RWPE1 (cell line): ENCODE measurements at places on chromosomes 2 and 18.

GRCh38 chr2:145744541-145745386, 1224.8 kb upstream of the ZEB2 start:
- no peak for DNase-seq

DNA sequence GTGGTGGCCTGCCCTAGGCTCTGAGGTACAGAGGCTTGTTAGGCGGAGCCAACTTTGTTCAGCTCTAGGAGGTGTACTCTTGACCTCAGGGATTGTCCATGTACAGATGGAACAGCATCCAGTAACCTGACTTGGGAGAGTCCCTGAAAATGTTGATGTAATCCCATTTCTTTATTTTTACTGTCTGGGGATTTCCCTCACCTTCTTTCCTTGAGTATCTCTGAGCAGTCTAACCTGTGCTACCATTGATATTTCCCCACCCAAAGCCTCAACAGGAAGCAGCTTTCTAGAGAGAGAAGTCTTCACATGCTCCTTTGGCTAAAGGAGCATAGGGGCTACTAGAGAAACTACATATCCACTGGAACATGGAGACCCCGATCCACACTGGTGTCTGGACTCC, 10.4 kb downstream of the IL36A start:
- no peak for DNase-seq

- no peak for DNase-seq
Observed at GRCh38 chr2:239318790-239319661, 81.8 kb downstream of the HDAC4 start.

DNA sequence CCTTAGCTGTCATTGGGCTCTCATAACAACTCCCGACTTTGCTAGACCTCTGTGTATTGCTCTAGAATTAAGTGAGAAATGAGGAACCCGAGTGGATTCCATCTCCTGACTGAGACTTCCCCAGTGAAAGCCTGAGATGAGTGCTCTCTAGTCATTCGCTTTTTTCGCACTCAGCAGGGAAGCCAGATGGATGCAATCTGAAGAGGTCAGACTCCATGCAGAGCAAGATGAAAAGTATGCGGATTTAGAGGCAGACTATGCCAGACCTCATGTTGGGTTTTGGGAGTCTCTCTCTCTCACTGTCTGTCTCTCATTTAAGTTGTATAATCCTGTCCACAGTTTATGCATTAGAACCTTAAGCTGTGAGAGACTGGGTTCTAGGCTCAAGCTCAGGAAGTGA, 88.6 kb downstream of the SLC5A7 start:
- DNase-seq: no peak

GRCh38 chr2:154688373-154688772, 10.1 kb upstream of the KCNJ3 start:
- no peak for DNase-seq

GRCh38 chr18:38454764-38455469, 889.3 kb upstream of the CELF4 start:
- no peak for DNase-seq

DNA sequence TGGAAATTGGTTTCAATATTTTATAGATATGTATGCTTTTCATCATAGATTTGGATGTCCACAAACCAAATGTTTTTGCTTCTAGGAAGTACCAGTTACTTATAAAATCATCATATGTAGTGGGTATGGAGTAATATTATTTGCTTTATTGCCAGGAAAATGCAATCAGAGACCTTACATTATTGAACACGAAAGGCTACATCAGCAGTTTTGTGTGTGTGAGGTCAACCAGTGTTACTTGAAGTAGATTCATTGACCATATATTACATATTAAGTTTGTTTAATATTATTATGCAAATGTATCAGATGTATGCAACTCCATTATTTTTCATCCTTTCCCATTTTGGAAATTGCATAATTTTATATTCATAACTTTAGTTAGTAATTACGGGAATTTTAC, 219.1 kb upstream of the MMADHC start:
- DNase-seq: no peak

- no peak for DNase-seq
Observed at GRCh38 chr2:192407692-192408091, 213.0 kb upstream of the TMEFF2 start.

DNA sequence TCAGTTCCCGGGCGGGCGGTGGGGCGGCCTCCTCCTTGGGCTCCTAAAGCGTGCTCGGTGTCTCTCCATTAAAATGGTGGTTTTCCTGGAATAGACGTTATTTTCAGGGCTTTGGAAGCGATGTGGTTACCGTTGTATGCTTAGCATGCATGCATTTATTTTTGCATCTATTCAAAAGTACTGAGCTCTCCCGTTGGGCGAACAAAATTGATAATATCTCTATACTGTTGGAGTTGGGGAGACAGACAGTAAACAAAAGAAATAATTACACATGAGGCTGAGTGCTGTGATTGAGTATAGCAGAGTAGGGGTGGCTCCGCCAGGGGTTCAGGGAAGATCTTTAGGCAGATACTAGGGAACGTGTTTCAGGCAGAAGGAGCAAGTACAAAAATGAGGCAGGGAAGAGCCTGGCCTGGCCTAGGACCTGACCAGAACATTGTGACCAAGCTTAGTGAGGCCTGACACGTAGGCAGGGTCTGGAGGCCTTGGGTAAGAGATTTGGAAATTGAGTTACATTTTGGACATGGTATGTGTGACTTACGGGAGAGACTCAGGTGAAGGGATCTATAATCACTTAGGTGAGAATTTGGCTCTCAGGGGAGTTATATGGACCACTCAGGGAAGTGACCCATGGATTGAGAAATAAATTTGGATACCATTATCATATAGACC, 674 bp downstream of the NCAPH start:
- DNase-seq: no peak

DNA sequence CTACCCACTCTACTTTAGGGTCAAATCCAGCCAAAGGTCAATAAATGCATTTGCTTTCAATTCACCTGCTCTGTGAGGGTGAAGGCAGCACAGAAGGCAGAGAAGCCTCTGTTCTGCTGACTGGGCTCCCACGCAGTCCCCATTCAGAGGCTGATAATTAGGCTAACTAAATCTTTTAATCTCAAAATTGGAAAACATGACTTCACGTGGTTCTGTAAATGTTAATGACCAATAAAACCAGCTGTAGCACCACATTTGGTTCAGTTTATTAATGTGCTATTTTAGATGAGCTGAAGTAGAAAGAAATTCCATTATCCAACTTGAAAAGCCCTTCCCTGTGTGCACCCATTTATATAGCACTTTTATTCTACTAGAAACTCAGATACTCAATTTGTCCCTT, 310.6 kb downstream of the C1D start:
- DNase-seq: no peak

- DNase-seq: no peak
Observed at GRCh38 chr2:6676241-6676640, 189.5 kb downstream of the CMPK2 start.

- DNase-seq: no peak
Observed at GRCh38 chr2:21270708-21271122, 146.9 kb downstream of the TDRD15 start.

- no peak for DNase-seq
Observed at GRCh38 chr2:181578829-181579228, 78.1 kb downstream of the CERKL start.

DNA sequence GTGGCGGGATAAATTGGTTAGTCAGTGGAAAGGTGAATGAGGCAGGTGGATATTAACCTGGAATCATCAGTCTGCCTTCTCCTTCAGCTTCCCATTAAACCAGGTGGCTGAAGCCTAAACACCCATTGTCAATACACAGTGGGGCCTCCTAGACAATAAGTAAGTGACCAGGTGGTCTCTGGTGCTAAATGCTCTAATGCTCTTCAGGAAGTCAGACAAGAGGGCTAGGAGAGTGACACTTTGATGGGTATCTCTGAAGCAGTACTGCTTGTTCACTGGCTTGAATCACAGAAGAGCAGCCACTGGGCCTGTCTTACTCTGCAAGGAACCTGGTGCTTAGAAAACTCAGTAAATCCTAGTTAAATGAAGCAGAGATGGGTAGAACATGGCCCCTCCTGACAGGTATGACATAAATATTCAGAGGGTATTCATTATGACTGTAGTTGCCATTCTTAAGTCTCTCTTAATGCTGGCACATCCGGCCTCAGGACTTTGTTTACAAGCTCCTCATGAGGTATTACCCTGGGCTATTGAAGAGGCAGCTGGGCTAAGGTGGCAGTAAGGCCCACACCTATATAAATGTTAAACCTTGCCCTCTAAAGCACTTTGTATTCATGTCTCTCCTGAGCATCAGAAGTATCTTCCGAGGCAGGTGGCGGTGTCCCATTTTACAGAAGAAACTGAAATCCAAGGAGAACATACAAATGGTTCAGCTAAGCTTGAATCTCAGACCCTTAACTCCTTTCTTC, 104.9 kb downstream of the NCK2 start:
- DNase-seq: no peak

DNA sequence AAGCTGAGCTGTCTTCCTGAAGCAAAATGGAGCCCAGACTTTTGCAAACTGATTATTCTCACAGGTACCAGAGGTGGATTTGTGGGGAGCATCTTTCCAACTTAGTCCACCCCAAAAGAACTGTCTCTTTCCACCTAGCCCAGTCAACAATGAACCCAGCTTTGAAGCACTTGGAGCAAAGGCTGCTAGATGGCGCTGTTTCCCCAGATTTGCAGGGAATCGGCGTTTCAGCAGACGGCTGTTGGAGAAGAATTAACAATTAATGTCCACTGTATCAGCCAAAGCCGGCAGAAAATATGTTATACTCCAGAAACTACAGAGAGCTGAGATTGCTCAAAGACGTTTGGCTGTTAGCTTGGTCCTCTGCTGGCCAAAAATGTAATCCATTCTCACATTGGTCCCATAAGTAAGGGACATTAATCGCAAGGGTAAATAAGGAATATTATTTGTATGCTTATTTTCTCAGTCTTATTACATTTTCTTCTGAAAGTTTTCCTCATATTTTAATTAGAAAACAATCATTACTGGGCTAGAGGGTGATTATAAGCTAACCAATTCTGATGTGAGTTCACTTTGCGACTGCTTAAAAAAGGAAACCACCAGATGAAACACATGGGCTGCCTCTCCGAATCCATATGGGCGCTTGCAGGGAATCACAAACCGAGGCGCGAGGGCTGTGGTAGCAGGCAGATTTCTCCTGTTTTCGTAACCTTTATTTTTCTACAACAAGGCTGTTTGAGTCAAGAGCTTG, 423.8 kb upstream of the MEX3C start:
- DNase-seq: peak; percentile 33

DNA sequence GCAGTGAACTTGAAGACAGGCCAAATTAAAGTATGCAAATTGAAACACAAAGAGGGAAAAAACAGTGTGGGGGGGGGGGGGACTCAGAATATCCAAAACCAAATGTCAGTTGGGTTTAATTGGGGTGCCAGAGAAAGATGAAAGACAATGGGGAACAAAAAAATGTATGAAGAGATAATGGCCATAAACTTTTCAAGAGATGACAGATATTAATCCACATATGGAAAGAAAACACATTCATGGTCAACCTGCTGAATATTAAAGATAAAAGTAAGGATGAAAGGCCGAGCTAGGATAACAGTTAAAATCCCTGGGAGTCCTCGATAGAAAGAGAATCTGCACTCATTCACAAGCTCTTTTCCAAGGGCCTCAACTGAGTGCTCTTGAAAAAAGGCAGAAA, 26.6 kb downstream of the SMAD2 start:
- DNase-seq: no peak

GRCh38 chr2:174322746-174323145, 12.0 kb upstream of the SP9 start:
- no peak for DNase-seq

DNA sequence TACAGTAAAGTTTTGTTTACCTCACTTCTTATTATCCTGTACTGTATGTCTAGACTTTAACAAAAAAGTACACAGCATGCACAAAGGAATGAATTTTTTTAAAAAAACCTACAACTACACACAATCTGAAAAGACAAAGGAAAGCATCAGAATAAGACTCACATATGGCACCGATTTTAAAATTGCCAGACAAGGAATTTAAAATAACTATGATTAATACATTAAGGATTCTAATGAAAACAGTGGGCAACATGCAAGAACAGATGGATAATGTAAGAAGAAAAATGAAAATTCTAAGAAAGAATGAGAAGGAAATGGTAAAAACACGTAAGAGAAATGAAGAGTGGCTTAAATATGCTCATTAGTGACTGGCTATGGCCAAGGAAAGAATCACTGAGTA, 638.2 kb downstream of the FBXO15 start:
- DNase-seq: no peak

GRCh38 chr2:232139786-232140562, 178.5 kb downstream of the DIS3L2 start:
- DNase-seq: no peak

DNA sequence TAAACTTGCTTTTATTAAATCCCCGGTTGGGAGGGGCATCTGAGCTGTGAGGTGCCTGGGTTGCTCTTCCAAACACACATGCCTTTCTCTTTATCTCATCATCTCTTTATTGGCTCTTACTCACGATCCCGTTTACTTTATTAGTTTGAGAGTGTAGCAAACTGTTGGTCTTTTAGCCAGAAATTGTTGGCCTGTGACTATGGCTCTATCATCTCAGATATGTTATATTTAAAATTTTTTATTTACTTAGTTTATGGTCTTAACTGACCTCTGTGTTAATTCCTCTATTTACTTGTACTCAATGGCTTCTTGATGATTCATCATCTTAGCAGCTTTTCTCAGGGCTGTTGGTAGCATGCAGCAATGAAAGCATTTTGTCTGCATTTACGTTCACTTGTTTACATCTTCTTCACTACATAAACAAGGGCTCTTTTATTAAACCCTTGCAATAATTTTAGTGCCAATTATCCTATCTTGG, 408.4 kb downstream of the HRH4 start:
- no peak for DNase-seq

DNA sequence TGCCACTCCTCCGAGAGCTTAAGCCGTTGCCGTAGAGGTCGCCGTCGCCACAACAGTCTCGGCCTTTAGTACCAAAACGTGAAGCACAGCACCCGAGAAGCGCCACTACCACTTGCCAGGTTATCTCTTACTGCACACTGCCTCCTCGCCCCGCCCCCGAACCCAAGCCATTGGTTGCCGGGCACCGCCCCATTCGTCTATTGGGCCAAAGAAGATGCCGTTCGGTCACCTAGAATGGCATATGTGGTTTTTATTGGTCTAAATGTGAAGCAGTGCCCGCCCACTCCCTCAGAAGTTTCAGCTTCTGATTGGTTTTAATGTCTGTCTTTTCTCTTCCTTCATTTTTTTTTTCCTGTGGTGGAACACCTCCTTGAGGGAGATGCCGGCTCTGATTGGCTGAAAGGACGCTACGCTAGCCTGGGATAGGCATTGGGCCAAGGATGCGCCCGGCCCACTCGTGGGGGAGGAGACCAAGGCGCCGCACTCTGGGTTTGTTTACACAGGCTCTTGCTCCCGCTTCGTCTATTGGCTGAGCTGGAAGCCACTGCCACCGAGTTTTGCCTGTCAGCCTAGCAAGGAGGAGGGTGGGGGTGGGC, at the start of gene PAIP2B:
Gene PAIP2B (minus strand): TSS at position 139 of the 596 bp plus-strand sequence. CDS start 24,514 bp downstream, outside the sequence.
- peak; percentile 98 for DNase-seq

- DNase-seq: no peak
Observed at GRCh38 chr18:22346953-22347605, 70.6 kb downstream of the CTAGE1 start.

DNA sequence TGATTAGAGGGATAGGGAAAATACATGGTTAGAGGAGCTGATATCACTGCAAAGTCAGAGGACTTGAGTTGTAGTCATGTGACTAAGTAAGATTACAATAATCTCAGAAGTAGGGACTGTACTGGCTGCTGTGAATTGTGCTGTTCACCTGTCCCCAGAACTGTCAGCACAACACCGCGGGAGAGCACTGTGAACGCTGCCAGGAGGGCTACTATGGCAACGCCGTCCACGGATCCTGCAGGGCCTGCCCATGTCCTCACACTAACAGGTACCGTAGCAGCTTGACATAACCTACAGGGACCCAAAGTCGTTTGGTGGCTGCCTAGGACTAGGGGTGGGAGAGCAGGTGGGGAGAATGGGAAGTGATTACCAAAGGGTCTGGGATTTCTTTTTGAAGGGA, 132.8 kb upstream of the TTC39C start:
- DNase-seq: no peak
